Breast epithelium (tissue), 4 donors: ENCODE measurements at places on chromosomes 2 and 18. TPM values are rescaled to one million over a fixed set of nuclear protein-coding genes. Genes with fewer than 3 reads are reported as not detected.

The LDAH gene
- 17.0 TPM for total RNA-seq

The DPYSL5 gene
- total RNA-seq: not detected

DNA sequence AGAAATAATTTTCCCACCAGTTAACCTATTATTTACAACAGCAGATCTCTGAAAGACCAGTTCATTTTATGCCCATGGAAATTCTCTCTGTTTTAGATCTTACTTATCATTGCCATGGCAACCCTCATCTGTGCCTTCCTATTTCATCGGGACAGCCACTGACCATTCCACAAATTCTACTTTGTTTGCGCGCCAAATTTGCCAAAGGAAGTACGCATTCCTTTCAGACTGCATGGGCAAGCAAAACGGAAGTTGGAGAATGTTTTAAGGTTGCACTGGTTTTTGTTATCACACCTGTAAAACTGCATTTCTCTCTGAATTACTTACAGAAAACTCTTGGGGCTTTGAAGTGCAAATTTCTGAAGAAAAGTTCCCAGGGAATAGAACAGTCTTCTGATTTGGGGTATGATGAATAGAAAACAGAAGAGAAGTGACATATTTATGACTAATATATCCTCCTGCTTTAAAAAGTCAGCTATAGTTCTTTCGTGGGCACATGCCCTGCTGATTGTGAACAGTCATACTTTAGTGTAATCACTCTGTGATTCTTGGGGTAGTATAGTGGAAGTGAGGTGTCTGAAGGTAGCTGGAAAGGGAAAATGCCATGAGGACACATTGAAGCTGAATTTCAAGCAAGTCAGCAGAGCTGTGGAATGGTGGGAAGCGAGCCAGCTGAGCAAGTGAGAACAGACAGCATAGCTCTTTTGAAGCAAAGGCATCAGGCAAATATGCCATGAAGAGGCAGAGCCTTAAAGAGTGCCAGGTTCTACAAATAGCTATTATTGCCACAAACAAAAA lies 20.9 kb downstream of the NETO1 start:
- peak; percentile 36 for DNase-seq

The TMEM150A gene
- total RNA-seq: 20.8 TPM

DNA sequence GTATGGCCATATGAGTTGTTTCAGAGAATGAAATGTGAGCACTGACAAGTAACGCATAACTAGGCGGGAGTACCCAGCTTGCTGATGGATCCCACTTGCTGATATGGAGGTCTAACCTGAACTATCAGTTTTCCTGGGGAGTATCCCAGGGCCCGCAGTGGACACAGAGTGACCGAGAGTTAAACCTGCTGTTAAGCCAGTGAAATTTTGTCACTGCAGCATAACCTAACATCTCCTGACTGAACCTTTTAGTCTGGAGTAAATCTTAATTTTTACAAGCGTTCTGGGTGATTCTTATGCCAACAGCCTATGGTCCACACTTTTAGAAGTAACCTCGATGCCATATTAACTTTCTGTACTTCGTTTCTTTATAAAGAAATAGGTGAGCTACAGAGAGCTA lies 54.4 kb downstream of the TGFA start:
- DNase-seq: no peak
